Right hindlimb (tissue), 1 donor: ENCODE measurements at places on chromosomes 2 and 18.
A peak's percentile ranks its signal among the peaks of the same experiment; 100 is the strongest.

DNA sequence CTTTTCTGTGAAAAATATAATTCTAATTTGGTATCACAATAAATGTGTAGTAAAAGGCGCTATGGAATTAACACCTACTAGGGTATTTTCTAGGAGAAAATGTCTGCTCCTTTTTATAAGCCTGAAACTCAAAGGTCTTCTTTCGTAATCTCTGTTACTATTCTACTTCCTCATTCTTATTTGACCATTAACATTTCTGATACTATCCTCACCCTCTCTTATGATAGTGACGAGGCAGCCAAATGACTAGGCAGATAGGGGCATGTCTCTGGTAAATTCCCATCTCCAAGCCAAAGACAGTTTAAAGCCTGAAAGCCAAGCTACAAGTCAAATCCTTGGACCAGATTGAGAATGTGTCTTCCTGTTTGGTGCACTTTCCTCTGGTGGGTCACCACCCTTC is 251.7 kb downstream of the LRRTM4 start:
- DNase-seq: no peak

DNA sequence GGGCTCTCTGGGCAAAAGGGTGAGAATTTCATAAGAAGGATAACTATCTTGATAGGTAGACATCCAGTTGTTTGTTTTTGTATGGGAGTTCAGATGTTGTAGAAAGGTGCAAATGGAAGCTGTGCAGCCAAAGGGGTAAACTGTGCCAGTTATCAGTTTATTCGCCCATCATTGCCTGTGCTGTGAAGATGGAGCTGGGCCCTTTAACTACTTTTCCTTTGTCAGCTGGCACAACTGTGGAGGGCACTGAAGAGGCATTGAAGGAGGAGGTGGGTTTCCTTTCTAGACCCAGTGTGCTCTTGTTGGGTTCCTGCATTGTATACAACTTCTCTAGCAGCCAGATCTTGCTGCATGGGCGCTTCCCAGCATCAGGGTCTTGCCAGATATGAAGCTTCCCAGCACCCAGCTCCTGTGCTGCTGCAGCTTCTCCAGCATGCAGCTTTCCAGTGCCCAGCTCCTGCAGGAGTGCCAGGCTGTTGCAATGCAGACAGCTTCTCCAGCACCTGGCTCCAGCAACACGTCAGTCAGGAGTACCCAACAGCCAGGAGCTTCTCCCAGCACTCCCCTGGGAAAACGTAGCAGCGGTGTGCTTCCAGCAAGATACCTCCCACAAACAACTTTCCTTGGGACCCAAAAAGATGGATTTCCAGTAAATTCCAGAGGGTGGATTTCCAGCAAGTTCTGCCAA is 15.3 kb downstream of the DNMT3A start:
- DNase-seq: no peak

DNA sequence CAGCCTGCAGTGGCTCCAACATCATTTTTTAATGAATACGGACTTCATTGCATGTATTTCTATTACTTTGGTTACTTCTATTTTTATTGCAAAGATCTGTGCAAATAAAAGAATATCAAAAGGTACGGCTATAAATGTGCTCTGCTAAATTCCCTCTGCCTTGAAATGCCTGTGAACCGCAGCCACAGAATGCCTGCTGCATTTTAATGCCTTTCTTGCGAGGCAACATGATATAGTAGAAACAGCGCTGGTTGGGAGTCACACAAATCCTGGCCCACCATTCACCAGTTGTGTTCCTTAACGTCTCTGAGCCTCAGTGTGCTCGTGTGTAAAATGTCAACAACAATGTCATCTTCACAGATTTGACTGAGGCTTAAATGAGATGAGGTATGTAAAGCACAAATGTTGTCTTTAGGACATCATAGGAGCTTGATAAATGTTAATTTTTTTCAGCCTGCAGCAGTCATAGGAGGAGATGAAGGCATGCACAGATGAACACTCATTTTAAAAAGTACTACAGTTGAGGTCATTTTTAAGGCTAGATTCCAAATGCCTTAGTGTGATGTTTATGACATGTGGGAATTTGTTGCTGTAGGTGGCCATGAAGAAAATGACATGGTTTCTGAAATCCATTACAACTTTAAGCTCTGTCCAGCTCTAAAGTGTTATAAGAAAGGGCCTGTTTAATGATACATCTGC is 187.6 kb upstream of the NRP2 start:
- DNase-seq: no peak

- DNase-seq: no peak
These were observed 184.1 kb upstream of the GLI2 start for GRCh38 chr2:120551522-120551921.

- DNase-seq: no peak
These were observed 2.0 kb downstream of the SLC66A3 start for GRCh38 chr2:11157296-11157695.

DNA sequence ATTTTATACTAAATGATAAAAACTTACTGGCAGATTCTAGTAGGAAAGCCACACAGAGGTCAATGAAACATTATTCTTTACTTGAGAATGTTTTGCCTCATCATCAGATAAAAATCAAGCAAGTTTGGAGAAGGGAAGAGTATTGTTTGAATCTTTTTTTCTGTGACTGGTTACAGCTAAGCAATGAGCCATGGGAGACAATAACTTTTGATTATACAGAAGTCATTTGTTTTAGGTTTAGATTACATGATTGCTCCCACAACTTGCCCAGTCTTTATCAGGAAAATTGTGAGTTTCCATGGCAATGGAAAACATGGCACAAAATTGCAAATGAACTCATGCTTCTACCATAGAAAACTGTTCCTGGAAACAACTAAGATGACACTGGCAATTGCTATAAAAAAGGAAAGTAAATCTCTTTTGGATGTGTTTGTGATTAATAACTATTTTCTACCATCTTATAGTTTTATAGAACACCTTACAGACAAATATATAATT is 476.8 kb downstream of the MBD2 start:
- DNase-seq: no peak

DNA sequence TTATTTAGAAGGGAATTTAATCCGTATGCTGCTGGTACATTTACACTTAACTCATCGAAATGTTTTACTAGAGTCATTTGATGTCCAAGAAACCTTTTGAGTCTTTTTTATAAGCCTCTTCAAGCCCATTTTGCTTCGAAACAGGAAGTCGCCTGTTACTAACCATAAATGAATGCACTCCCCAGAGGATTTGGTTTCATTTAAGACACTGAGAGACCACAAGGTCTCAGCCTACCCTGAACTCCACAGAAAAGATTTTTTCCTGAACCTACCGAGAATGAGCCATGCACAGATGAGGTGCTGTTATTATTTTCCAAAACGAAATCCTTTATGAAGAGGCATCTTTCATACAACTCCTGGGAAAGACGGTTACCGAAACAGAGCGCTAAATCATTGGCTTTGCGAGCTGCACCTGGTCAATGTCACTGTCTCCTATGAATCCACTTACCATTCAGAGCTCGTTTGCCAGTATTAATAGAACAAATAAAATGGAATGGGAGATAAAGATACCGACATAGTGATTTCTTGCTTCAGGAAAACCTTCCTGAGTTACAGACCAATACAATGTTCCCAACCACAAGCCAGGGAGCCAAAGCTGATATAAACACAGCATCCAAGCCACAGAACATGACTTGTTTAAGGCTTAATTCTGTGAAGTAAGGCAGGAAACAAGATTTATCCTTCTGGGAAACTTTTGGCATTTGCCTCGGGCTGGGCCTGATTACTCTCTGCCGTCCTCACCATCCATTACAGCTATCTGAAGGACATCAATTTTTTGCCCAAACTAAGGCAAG is 382.1 kb downstream of the OSR1 start:
- DNase-seq: no peak

GRCh38 chr2:218077464-218078216 is 8.6 kb downstream of the RUFY4 start:
- DNase-seq: no peak

DNA sequence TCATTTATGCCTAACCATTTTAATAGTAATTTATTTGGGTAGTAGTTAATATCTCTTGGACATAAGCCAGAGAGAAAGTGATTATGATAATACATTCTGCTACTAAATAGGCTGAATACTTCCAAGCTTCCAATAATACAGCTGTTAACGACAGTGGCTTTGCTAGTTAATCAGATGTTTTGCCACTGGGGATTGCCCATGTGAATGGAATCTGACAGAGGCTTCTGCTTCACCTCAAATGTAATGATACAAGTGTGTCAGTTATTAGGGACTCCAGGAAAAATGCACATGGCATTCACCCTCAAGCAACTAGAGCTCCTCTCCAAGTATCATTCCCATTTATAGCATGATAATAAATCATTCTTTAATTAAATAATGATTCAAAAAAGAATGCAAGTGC is 185.0 kb upstream of the TMEFF2 start:
- no peak for DNase-seq

DNA sequence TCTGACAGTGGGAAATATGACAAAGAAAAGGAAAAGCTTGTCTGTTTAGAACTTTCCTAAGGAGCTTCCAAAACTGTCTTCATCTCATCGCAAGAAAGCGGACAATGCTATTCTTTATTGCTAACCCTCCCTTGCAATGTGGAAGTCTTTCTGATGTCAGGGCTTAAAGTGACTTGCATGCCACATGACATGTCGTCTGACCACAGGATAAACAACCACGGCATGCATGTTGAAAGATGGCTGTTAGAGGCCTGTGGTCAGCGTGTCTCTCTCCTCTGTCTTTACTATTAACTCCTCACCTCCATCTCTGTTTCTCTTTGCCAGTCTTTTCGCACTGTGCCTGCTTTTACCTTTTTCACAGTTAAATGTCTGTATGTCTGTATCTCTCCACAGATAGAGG is 389.8 kb downstream of the LNPK start:
- DNase-seq: no peak

GRCh38 chr2:86673986-86674670 is 46.0 kb upstream of the RMND5A start:
- DNase-seq: no peak

GRCh38 chr2:14388724-14389123 is 243.8 kb upstream of the LRATD1 start:
- DNase-seq: no peak

DNA sequence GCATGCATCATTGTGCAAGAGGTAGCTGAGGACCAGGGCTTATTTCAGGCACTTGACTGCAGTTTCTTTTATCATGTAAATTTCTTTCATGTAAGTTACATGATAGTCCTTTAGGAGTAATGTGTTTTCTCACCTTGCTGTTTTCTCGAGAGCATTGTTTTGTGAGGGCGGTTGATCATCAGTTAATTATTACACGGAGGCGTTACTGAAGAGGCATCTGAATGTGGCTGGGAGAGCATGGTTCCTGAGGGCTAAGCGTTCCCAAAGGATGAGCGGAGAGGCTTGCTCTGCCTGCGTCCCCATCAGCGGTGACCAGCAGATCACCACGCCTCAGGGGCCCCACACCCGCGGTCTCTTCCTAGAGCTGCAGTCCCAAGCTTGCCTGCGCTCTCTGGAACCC is 156.1 kb upstream of the NFATC1 start:
- DNase-seq: no peak

GRCh38 chr2:28868611-28869010 is 1.5 kb downstream of the TRMT61B start:
- DNase-seq: no peak

DNA sequence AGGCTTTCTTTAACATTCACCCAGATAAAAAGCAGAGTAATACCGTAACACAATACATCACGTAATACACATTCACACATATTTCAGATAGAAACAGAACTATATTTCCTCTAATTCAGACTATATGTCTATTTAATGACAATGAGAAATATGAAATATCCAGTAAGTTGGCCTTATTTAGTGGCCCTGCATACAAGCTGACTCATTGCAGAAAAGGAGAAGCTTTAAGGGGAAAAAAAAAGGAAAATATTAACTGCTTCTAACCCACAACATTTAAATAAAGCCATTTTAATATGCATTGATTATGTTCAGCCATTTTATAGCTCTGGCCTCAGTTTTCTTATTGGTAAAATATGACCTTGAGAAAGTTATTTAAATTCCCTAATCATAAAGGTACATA is 94.8 kb downstream of the PPP1R1C start:
- no peak for DNase-seq

DNA sequence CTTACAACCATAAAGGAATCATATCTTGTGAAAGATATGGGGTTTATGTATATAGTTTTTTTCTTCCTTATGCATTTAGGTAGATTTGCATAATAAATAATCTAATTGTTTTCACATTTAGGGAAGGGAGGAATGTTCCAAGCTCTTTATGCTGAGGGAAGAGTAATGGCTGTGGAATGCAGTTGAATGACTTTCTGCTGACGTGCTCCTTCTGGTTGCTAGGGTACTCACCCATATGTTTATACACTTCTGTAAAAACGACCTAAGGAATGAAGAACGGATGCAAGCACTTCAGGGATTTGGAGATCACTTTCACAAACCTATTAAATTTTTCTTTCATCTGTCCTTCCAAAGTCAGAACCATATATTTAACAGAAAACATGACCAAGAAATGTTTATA is 29.2 kb upstream of the PPP4R1 start:
- peak; percentile 81 for DNase-seq

DNA sequence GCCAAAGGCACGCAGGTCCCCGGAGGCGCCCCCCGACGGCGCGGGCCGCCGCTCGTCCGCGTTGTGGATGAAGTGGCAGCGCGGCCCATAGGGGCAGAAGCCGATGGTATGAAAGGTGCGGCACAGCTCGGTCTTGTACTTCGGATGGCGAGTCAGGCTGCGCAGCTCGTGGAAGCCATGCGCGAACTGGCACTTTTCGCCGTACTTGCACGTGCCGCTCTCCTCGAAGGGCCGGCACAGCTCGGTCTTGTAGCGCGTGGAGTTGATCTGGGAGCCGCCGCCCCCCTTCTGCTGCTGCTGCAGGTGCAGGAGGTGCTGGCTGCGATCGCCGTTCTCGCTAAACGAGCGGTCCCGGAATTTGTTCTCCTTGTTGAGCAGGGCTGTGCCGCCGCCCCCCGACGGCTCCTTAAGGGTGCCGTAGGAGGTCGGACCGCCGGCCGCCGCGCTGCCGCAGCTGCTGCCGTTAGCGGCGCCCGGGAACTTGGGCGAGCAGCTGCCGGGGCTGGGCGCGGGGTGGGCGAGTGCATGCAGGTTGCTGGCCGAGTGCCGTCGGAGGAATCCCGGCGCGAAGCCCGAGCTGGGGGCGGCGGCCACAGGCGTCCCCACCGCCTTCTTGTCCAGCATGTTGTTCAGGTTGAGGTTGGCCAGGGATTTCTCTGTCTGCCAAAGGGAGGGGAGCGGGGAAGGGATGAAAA is 1.2 kb downstream of the ZFP36L2 start:
- peak; percentile 86 for DNase-seq

DNA sequence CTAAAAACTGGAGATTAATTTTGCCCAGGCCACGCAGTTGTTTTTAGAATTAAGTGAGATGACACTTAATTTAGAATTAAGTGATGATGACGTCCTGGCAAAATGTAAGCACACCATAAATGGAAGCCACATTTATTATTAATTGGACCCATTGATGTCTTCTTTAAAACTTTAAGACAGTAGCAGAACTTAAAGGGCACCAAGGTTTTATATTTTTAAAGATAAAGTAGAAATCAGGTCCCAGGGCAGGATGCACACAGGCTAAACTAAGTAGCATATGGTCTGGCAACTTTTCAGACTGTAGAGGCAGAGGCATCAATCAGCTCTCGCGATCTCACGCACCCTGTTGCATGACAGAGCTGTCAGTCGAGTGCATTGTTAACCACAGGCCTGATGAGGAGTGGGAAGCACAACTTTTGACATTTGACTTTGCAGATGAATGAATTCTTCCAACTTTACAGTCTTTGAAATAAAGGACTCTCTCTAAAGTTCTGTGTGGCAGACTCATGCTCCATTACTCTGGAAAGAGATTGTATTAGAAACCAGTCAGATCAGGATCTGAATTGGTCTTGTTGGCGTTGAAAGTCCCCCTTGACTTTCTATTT is 232.4 kb downstream of the CD226 start:
- no peak for DNase-seq

GRCh38 chr18:77132369-77133050 is at the start of gene MBP:
Gene MBP (minus strand): TSS chr18:77132783. CDS start chr18:77105261, 27,522 bp downstream.
- no peak for DNase-seq
